ENCODE measurements at places on chromosomes 4 and X. TPM values are rescaled to one million over a fixed set of nuclear protein-coding genes. Genes with fewer than 3 reads are reported as not detected.
A peak's percentile ranks its signal among the peaks of the same experiment; 100 is the strongest.

DNA sequence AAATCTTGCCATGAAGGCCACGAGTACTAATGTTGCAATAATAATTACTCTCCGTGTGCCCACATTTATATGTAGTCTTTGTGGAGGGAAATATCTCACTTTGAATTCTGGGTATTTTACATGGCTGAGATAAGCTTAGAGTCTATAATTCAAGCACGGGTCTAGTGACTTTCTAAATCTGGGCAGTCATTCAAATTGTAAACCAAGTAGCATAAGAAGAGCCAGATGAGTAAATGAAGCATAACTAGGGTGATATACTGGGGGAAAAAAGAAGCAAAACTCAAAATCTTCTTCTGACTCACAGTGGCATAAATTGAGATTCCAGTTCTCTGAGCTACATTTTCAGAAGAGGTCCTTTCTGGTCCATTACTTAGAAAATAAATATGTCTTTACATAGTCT is 53.0 kb downstream of the MAPK10 start:
- no peak overlapping the region for H3K4me3 ChIP-seq
- H3K4me1 ChIP-seq = no peaks in the 10 kb centered on the region
- no peaks in the 10 kb centered on the region for H3K36me3 ChIP-seq
- DNase-seq = no peak

The MAGEA10 gene
- not detected for total RNA-seq

- H3K36me3 ChIP-seq = no peaks in the 10 kb centered on the region
- no peaks in the 10 kb centered on the region for H3K27me3 ChIP-seq
- DNase-seq = no peak
- no peaks in the 10 kb centered on the region for H3K4me1 ChIP-seq
Observed at GRCh38 chr4:171376724-171377123, 436.5 kb upstream of the GALNTL6 start.

The N4BP2 gene
- 17.4 TPM for total RNA-seq

The POF1B gene
- not detected for total RNA-seq

The FGA gene
- total RNA-seq = not detected

DNA sequence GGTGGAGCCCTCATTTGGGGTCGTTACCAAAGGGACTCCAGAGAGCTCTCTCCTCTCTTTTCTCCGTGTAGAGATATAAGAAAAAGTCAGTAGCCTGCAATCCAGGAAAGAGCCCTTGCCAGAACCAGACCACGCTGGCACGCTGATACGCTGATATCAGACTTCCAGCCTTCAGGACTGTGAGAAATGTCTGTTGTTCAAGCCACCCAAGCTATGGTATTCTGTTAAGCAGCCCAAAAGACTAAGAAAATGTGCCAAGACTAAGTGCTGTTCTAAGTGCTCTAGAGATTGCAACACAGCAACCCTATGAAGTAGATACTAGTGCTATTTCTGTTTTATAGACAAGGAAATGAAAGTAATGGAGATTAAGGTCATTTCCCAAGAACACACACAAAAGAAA is 205.7 kb downstream of the CAMK2D start:
- H3K4me3 ChIP-seq = no peak overlapping the region
- no peak overlapping the region for H3K27ac ChIP-seq
- no peak for DNase-seq
- no peaks in the 10 kb centered on the region for H3K4me1 ChIP-seq

DNA sequence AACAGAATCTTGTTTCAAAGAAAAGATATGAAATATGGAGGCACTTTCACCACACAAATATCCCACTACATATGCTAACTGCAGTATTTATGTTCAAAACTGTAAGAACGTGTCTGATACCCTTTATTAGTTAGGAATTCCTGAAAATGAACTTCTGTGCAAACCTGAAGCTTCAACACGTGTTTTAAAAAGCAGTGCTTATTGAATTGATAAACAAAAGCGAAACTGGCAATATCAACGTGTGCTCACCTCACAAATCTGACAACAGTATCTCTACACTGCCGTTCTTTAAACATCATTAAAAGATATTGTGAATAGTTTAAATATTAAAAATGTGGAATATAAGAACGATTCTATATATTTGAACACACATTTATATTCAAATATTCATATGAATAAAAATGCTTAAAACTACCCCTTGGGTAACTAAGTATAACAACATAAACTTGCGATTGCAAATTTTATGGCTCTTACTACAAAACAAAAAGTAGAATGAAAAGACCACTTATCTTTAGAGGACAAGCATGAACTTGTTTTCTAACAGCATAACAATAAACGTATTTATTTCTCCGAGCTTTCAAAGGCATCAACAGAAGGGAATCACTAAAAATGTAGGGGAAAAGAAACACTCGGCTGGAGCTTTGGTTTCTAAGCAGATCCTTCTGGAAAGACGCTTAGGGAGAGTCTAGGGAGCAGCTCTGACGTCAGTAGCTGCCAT is at the start of gene LRP2BP:
Gene LRP2BP (minus strand): TSS at position 687 of the 718 bp plus-strand sequence. CDS start 17,738 bp downstream, outside the sequence.
- peak within 1 kb of the TSS; percentile 94 for H3K4me3 ChIP-seq
- no peak for DNase-seq
- peaks cover 36% of the 10 kb centered on the region for H3K4me1 ChIP-seq
- H3K36me3 ChIP-seq = peaks cover 50% of the 10 kb centered on the region
- H3K27ac ChIP-seq = peak within 1 kb of the TSS; percentile 90
- no peaks in the 10 kb centered on the region for H3K27me3 ChIP-seq

- no peak overlapping the region for H3K4me3 ChIP-seq
- H3K4me1 ChIP-seq = no peaks in the 10 kb centered on the region
- no peak for DNase-seq
- H3K27ac ChIP-seq = no peak overlapping the region
- H3K27me3 ChIP-seq = no peaks in the 10 kb centered on the region
- peaks cover 56% of the 10 kb centered on the region for H3K36me3 ChIP-seq
Observed at GRCh38 chrX:1748408-1748807, 133.5 kb downstream of the ASMT start.

DNA sequence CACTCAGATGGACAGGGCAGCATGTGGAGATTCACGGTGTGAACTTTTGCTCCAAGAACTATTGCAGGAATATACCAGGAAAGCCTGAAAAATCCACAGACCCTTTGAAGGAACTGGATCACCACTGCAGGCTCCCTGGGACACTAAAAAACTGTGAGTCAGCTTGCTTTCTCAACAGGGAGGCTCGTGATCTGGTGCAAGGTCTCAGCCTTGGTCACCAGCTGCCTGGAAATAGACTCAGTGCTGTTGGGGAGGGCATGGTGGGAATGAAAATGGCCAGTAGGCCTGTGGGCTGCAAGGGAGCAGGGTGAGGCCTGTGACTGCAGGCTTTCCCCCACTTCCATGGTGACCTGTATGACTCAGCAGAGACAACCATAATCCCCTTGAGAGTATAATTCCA is 426.4 kb upstream of the RPS6KA3 start:
- H3K4me3 ChIP-seq = no peak overlapping the region
- no peaks in the 10 kb centered on the region for H3K4me1 ChIP-seq
- H3K27ac ChIP-seq = no peak overlapping the region
- H3K36me3 ChIP-seq = no peaks in the 10 kb centered on the region
- H3K27me3 ChIP-seq = peaks cover 2% of the 10 kb centered on the region

The RASL11B gene
- total RNA-seq = 0.29 TPM

- H3K36me3 ChIP-seq = no peaks in the 10 kb centered on the region
- H3K4me1 ChIP-seq = peaks cover 9% of the 10 kb centered on the region
- no peak overlapping the region for H3K27ac ChIP-seq
Observed at GRCh38 chr4:184806229-184806550, 19.6 kb downstream of the ACSL1 start.

DNA sequence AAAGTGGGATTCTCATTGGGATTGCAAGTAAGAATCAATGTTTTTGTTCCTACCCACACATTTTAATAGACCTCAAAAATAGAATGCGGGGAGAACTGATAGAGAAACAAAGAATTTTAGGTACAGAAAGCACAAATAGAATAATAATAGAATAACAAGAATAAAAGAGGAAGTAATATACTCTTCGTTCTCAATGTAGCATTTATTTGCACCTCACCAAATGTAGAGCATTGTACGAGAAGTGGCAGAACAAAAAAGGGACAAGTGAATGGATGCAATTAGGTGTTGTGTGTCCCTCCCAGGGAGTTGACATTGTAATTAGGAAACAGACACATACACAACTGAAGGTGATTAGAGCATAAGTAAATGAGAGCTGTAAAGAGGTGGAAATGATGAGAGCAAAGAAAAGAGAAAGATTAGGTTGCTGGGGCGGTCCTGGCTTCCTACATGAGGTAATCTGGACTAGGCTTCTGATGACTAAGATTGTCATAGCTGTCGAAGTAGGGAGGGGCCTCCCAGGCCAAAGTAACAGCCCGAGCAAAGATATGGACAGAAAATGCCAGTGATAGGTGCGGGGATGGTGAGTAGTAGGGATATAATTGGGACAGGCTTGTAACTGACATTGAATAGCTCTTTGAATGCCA is 10.4 kb downstream of the RAB9A start:
- H3K4me1 ChIP-seq = peaks cover 72% of the 10 kb centered on the region
- H3K27me3 ChIP-seq = no peaks in the 10 kb centered on the region
- no peak overlapping the region for H3K4me3 ChIP-seq
- DNase-seq = peak; percentile 32
- peaks cover 29% of the 10 kb centered on the region for H3K36me3 ChIP-seq

The IL9R gene
- total RNA-seq = 4.5 TPM

- H3K27ac ChIP-seq = no peak overlapping the region
- peaks cover 8% of the 10 kb centered on the region for H3K4me1 ChIP-seq
- no peaks in the 10 kb centered on the region for H3K27me3 ChIP-seq
- H3K4me3 ChIP-seq = no peak overlapping the region
- DNase-seq = peak; percentile 3
Observed at GRCh38 chr4:74543231-74543781, 98.4 kb downstream of the AREG start.

DNA sequence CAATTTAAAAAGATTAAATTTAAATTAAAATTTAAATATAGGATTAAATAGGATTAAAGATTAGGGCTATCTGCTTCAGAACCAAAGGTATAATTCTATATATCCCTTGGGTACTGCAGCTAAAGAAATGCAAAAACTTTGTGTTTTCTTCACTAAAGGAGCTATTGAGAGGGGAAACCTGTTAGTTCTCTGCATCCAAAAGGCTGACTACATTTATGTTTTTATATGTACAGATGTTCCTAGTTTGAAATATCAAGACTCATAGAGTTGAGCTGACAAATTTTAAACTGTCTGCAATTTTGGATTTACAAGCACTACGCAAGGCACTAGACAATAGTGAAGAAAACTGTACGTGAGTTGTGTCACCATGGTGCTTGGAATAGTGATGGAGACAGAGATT is 95.2 kb downstream of the CEP44 start:
- no peaks in the 10 kb centered on the region for H3K4me1 ChIP-seq
- DNase-seq = no peak
- no peak overlapping the region for H3K27ac ChIP-seq
- H3K4me3 ChIP-seq = no peak overlapping the region

DNA sequence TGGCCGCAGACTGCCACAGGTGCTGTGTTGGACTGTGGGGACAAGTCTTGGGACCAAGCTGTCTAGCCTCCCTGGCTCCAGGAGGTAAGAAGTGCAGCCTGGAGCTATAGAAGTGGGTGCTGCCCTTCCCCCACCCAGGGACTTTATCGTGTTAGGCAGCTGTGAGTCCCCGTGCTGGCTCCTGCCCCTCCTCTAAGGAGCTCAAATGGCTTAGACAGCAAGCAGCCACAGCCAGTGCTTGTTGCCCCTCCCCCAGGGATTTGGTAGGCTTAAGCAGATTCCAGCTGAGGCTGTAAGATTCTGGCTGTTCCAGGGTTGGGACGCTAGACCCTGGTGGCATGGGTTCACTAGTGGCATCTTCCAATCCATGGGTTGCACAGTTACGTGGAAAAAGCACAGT is 979.4 kb upstream of the PCDH10 start:
- no peak overlapping the region for H3K4me3 ChIP-seq
- H3K27ac ChIP-seq = no peak overlapping the region
- H3K27me3 ChIP-seq = no peaks in the 10 kb centered on the region
- H3K4me1 ChIP-seq = no peaks in the 10 kb centered on the region
- H3K36me3 ChIP-seq = no peaks in the 10 kb centered on the region
- DNase-seq = no peak

- H3K4me1 ChIP-seq = no peaks in the 10 kb centered on the region
- H3K4me3 ChIP-seq = no peak overlapping the region
- H3K27ac ChIP-seq = no peak overlapping the region
- peaks cover 14% of the 10 kb centered on the region for H3K27me3 ChIP-seq
- no peak for DNase-seq
Observed at GRCh38 chrX:153304988-153305736, 16.4 kb downstream of the PNMA6F start.

DNA sequence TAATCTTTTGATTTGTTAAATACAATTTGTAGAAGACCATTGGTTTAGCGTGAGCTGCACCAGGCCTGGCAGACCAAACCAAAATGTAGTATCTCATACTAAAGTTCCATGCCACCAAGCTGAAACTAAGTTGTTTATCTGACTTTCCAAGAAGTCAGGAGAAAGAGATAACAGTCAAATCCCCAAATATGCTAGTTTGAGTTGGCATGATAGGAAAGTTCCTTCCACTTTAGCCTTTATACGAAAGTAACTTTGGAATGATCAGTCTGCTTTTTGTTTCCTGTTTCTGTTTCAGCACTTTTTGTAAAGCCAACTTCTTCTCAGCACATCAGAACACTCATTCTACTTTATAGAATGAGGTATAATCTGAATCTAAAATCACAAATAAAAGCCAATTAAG is 449.2 kb downstream of the GRXCR1 start:
- DNase-seq = no peak
- H3K27me3 ChIP-seq = no peaks in the 10 kb centered on the region
- no peaks in the 10 kb centered on the region for H3K4me1 ChIP-seq
- H3K4me3 ChIP-seq = no peak overlapping the region
- no peak overlapping the region for H3K27ac ChIP-seq

The RHOH gene
- 121 TPM for total RNA-seq

The OSTC gene
- total RNA-seq = 80.0 TPM

The VGLL1 gene
- not detected for total RNA-seq

The TRIM61 gene
- 1.2 TPM for total RNA-seq

DNA sequence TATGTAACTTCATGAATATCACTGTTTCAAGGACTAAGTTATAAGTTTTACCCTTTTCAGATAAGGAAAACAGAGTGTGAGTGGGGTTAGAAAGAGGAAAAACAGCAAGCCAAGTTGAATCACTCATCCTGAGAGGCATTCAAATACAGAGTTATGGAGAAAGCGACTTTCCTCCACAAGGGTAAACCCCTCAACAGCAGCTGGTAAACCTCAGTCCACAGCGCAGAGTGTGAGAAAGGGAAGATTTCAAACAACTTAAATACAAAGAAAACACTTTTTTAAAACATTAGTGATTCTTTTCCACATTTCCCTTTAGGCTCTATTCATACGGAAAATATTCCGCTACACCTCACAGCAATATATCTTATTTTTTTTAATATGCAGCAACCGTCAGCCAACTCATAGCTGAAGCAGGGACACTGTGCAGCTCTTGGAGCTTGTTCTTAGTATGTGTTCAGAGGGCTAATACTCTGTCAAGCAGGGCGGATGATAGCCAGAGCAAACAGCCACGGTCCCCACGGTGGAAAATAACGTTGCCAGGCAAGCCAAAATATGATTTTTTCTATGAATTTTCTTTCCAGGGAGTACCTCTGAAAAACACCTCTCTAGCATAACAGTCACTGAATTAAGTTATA is 488.9 kb upstream of the FAT1 start:
- no peak overlapping the region for H3K4me3 ChIP-seq
- DNase-seq = no peak
- no peaks in the 10 kb centered on the region for H3K27me3 ChIP-seq
- H3K27ac ChIP-seq = no peak overlapping the region
- H3K36me3 ChIP-seq = no peaks in the 10 kb centered on the region

The GK gene
- total RNA-seq = 27.7 TPM

- no peaks in the 10 kb centered on the region for H3K27me3 ChIP-seq
- DNase-seq = no peak
- no peak overlapping the region for H3K4me3 ChIP-seq
- H3K36me3 ChIP-seq = no peaks in the 10 kb centered on the region
- no peaks in the 10 kb centered on the region for H3K4me1 ChIP-seq
- H3K27ac ChIP-seq = no peak overlapping the region
Observed at GRCh38 chrX:69314436-69315348, 149.4 kb upstream of the PJA1 start.

Measured in activated CD8-positive, alpha-beta T cell treated with anti-CD3 and anti-CD28 coated beads for 36 hours (primary cell).